ENCODE measurements at places on chromosomes 6 and 20.

- no peak for DNase-seq
These were observed 1.2 kb downstream of the LMBRD1 start for GRCh38 chr6:69795469-69796072.

GRCh38 chr6:27280064-27280539 is 32.0 kb downstream of the POM121L2 start:
- no peak for DNase-seq

DNA sequence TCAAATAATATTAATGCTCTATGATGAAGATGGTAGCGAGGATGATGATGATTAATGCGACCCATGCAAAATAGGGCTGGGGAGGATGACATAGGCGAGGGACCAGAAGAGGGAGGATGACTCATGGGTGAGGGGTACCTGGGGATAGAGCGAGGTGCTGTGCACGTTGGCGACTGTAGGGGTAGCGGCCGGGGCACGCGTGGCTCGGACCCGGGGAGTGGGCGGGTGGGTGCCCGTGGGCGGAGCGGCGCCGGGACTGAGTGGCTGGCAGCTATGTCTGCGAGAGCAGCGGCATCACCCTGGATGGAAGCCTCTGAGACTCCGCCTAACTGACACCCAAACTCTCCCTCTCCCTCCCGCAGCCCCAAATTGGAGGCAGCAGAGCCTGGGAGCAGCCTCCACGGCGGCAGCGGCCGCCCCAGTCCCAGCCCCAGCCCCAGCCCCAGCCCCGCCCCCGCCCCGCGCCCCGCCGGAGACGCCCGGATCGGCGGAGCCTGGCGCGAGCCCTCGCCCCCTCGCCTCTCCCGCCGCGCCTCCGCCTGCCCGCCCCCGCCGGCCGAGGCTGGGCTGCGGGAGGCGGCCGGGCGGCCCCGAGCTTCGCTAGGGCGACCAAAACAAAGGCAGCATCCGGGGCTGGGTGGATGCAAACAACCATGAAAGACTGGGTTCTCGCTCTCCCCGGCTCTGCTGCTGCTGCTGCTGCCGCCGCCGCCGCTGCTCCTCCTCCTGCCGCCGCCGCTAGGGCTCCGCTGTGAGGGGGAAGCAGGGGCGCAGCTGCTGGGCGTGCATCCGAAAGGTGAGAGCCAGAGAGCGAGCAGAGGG is at the start of gene RIMS1:
TSS of gene RIMS1 (plus strand) at position 367 of the 822 bp plus-strand sequence. CDS start 474 bp downstream, outside the sequence.
- no peak for DNase-seq

- no peak for DNase-seq
These were observed 887.1 kb downstream of the TFAP2A start for GRCh38 chr6:9527679-9528286.

GRCh38 chr6:5059036-5059896 is 25.9 kb upstream of the PPP1R3G start:
- no peak for DNase-seq

DNA sequence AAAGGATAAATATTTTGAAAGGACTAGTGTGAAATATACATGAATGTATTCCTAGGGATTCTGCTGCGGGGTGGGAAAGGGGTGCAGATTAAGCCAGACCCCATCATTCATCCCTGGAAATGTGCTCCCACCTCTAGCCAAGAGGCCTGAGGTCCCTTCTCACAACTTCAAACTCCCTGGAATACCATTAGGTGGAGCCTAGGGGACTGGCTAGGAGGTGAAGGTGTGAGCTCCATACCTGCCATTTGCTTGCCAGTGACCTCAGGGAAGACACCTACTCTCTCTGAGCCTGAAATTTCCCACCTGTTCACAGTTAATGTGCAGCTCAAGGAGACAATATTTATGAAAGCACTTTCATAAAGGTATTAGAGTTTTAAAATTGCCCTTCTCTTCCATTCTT is 4.7 kb upstream of the CCN2 start:
- no peak for DNase-seq

GRCh38 chr6:111406200-111406721 is 76.8 kb downstream of the REV3L start:
- peak; percentile 3 for DNase-seq

- no peak for DNase-seq
These were observed 88.1 kb upstream of the ZFP64 start for GRCh38 chr20:52279706-52280105.

GRCh38 chr6:30216096-30216495 is 2.9 kb upstream of the TRIM26 start:
- no peak for DNase-seq

- no peak for DNase-seq
These were observed 183.0 kb upstream of the QKI start for GRCh38 chr6:163231356-163232014.

DNA sequence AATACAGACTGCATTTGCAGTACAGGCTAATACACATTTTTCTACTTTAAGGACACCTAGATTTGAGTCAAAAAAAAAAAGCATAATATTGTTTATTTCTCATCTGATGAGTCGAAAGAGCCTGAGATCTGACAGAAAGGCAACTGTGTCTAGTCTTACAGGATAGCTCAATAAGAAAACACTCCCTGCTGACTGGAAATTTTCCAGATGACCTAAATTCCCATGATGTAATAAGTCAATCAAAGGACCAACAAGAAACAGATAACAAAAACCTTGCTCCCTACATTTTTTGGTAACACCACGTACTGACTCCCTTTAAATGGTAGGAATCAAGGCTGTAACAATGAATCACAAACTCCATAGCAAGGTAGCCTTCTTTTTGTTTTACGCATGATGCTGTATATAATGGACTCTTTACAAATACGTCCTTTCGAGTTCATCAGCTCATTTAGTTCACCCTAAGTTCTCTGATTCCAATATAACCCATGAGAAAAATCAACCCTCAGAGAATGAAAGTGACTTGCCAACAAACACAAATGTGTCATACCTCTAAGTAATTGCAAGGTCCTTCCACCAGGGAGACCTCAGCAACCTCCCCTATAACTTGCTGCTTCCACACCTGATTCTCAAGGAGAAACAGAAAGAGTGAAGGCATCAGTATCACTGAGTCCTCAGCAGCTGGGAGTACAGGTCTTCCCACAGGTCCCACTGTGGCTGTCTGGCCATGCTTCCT is 12.1 kb downstream of the TBX18 start:
- DNase-seq, result no peak

GRCh38 chr6:52020945-52021570 is 66.4 kb downstream of the PKHD1 start:
- DNase-seq, result peak; percentile 6

- DNase-seq, result no peak
These were observed 193.7 kb downstream of the SLC35F1 start for GRCh38 chr6:118100717-118101116.

DNA sequence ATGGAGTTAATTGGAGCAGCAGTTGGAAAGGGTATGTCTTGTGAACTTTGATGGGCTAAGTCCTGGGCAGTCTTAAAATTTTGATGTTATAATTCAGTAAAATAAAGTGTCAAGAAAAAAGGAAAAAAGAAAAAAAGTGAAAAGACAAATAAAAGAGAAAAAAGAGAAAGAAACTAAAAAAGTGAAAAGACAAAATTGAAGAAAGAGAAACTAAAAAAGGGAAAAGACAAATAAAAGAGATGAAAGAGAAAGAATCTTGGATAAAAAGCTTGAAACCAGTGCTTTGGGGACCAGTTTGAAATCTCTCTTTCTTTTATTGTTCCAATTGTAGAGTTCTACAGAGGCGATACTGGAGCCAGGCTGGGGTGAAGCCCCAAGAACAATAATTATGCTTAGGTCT is 12.0 kb upstream of the PGK2 start:
- DNase-seq, result no peak

DNA sequence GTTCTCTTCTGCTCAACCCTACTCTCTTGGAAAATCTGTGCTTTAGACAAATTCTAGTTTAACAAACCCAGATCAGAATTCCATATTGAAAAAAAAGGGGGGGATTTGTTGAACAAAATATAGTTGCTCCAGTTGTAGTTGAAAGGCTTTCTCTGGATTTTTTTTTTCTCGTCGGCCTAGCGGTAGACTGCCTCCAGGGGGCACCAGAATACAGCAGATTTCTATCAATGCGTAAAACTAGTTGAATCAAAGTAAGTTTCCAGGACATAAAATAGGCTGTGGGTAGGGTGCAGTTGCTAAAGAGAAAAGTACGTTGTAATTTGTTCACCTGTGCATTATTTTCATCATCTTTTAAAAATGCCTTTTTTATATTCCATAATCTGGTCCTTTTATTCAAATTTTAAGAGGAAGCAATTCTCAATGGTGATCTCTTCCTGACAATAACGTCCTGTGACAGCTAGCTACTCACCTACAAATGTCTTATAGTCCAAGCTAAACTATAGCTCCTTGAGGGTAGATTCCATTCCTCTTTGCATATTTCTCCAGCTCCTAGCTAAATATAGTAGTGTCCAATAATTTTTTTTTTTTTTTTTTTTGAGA is 105.4 kb downstream of the PERP start:
- DNase-seq, result peak; percentile 76

GRCh38 chr6:21918041-21918440 is 324.5 kb downstream of the SOX4 start:
- DNase-seq, result no peak

DNA sequence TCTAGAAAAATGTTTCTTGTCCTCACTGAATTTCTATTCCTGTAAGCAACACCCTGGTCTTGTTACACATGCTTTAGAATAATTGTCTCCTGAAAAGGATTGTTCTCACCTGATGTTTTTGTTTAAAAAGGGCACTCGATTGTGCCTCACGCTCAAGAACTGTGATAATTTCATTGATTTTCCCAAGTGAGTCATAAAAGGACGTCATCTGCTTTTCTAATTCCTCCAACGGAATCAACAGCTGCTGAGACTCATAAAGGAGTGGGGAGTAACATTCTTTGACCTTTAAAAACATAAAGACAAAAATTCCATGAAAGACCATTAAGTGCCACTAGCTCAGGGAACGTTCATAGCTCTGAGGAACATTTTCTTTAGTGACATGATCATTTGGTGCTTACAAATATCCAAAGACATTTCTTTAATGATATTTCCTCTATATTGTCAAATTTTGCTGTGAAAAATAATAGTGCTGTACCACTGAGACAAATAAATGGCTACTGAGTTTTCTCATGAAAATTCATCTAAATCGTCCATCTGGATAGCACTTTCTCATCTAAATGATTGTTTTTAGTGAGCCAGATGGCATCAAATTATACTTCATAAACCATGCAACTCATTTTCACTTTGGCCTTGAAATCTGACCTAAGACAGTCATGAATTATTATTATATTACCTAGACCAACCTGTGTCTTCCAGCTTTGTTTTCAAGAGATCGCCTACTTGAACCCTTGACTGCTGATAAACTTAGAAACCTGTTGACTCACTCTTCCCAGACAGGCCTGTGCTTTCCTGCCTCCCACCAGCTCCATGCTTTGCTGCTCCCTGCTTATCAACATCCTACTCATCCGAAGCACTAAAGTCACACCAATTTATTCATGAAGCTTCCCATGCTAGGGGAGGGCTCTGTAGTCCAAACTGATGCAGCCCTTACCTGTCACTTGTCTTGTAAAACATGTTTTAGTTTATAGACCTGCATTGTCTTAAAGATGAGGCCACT is 178.2 kb downstream of the SYNE1 start:
- no peak for DNase-seq

GRCh38 chr6:49739423-49739822 is 4.8 kb downstream of the CRISP3 start:
- DNase-seq, result no peak

DNA sequence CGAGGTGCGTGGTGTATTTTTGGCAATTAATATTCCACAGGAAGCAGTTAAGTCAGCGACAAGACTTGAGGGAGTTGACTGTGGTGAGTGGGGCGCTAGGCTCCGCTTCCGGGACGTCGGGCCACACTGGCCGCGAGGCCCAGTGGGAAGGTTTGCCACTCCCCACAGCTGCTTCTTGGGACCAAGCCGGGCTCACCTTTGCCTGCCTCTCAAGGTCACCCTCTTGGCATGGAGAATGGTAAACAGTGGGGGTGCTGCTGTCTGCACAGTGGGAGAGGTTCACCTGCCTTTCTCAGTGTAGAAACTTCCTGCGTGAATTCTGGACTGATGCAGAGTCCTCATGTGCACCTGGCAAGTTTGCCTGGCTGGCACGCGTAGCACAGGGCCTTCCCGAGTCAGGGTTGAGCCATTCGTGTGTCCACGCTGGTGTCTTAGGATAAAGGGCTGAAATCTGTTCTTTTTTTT is 6.4 kb downstream of the OSBPL2 start:
- DNase-seq, result no peak

GRCh38 chr6:81307651-81308214 is 444.7 kb downstream of the TENT5A start:
- DNase-seq, result no peak

DNA sequence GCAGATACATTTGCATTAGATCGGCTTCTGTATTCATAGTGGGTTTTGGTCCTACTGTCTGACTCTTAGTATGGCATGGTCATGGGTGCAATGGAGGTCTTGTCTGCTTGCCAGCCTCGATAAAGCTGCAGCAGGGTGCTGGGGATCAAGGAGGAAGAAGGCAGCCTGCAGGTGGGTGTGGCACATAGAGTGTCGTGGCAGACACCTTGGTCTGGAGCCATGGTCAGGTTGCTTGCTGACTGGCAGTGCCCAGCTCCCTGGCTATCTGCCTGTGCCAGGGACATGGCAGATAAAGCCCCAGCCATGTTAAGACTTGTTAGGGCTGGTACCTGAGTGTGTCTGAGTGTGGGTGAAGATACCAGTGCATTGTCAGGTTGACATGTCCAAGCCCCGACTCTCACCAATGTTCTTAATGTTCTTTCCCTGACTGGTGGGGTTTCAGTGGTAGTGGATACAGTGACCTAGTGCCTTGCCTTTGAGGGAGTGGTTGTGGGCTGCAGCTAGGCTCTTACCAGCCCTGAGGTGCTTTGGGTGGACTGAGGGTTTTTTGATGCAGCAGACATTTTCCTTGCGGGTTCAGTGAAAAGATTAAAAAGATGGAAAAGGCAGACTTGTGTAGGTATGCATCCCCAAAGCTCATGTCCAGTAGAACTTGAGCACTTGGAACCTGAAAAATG is 1.8 kb downstream of the FAM83D start:
- no peak for DNase-seq

- no peak for DNase-seq
These were observed 12.1 kb downstream of the HIVEP1 start for GRCh38 chr6:12024216-12024615.

- no peak for DNase-seq
These were observed 113.3 kb downstream of the LY86 start for GRCh38 chr6:6701864-6702263.

- DNase-seq, result no peak
These were observed 44.5 kb upstream of the OSTM1 start for GRCh38 chr6:108118810-108119768.

GRCh38 chr20:54014293-54014926 is 56.0 kb downstream of the BCAS1 start:
- no peak for DNase-seq
